Activated CD4-positive, alpha-beta T cell treated with anti-CD3 and anti-CD28 coated beads, Interleukin-2, amount 10 ng/mL, durations not matched to agents 24 days and 14 days (primary cell): ENCODE measurements at places on chromosomes 5 and 9.

- no peak for DNase-seq
Observed at GRCh38 chr9:132027752-132028663, 51.7 kb downstream of the MED27 start.

DNA sequence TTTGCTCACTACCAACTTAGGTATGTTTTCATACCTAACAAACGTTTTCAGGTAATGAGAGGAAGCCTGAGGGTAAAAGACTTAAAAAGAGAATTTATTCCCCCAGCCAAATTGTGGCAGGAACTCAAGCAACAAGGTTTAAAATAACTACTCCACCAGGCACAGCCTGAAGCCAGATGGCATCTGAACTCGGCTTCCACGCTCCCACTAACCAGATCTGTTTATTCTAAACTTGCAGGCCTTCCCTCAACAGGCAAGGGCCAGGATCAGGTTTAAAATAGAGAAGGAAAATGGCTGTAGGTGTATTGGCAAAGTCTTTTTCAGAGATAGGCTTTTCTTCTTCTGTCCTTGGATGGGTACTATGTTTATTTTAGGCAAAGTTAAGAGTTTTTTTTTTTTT lies 89.4 kb downstream of the OTULIN start:
- DNase-seq: no peak

- no peak for DNase-seq
Observed at GRCh38 chr5:160209917-160210316, 19.4 kb upstream of the FABP6 start.

DNA sequence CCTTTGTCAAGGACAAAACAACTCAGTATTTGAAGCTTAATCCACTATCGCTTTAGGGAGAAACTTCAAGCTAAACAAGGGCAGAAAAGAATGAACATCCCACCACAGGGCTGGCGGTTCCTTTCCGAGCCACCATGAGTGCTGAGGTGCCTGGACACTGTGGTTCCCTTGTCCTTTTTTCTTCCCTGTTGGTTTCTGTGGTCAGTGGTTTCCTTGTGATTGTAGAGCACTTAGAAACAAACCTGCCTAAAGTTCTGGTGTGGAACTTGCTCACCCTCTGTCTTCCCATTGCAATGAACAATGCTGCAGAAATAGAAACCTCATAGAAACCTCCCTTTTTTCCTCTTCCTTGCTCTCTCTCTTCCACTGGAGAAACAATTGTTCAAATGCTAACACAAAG lies 79.3 kb upstream of the TBC1D2 start:
- no peak for DNase-seq

GRCh38 chr5:168612123-168612522 lies 33.0 kb upstream of the PANK3 start:
- no peak for DNase-seq

DNA sequence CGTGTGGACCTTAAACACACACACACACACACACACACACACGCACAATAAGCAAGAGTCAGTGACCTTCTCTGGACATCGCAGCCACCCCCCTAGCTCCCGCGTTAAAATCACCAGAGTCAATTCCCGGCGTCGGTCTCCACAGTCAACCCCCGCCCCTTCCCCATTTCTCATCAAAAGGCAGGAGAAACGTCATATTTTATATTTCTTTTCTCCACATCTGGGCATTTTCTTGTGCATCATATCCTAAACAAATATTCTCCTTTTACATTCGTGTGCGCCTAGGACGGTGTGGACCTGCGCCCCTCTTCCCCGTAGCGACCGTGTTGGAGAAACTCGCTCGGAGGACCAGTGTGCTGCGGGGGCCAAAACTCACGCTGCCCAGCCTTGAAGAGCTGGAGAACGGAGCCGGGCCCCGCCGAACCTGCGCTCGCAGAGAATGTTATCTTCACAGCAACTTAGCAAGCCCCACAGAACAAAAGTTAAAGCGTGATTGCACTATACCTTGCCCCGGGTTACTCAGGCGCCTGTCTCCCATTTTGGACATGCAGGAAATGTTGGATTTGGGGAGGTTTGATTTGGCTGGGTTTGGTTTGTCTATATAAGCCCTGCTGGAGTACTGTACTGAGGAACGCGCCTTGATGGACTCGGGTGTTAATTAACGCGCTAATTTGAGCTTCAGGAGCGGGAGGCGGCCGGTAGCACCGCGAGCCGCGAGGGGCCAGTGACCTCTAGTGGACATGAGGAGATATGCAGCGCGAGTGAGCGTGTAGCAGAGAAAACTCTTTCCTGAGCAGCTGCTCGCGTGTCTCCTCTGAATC lies 192.4 kb downstream of the MEF2C start:
- DNase-seq: peak; percentile 89

DNA sequence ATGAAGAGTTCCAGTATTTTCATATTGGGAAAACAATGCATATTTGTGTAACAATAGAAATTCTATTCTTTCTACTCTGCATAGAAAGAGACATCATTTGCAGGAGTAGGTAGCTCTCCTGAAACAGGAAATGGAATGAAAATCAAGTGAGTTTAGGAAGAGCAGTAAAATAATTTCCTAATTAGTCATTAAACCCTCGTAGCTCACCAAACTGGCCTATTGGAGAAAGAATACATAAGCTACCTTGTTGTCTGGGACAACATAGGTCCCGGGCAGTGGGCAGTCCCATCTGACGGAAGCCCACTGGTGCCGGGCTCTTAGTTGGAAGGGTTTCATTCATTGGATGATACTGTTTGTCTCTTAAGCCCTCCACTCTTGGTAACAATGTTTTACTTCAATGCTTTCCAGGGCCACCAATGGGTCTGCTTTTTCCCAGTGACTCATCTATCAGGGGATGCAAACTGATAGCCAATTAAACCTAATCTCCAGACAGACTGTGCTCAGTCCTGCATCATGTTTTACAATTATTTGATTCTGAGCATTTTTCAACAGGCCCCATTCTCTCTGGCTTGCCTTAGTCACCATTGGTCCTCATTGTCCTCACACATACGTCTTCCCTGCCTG lies 46.5 kb downstream of the GNA14 start:
- no peak for DNase-seq

DNA sequence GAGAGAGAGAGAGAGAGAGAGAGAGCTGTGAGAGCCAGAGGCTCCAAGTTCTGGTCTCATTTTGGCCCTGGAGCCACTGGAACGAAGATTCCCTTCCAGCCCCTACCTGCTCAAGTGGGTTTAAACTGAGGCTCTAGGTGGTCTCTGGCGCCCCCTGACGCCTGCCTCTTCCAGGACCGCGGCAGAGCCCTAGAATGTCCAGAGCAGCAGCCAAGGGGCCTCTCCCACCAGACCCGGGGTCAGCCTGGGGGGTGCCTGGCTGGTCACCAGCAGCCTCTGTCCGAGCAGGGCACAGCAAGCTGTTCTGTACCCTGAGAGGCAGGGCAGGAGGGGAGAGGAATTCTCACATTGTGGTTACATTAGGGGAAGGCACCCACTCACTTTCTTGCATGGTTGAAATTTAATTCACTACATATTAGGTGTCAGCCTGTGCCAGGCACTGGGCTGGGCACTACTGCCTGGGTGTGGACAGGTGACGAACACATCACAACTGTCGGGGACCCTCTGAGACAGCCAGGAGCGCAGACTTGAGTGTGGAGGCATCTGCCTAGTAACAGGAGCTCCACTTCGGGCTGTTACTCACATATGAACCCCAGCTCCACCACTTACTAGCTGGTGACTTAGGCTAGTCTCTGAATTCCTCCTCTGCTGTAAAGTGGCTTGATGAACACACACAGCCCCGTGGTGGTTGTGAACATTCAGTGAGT lies 44.5 kb downstream of the AMBP start:
- peak; percentile 53 for DNase-seq

DNA sequence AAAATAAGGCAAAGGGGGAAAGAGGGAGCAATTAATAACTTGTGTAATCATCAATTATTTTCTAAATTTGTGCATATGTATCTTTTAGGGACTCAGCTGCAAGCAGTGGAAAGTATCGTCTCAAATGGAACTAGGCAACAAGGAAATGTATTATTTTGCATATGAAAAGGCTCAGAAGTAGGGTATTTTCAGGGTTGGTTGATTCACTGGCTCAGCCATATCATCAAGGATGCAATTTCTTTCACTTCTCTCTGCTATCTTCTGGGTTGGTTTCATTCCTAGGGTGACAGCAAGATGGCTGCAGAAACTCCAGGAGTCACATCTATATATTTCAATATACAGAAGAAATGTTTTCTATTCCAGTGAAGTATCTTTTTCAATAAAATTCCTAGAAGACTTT lies 509.8 kb downstream of the DMAC1 start:
- no peak for DNase-seq

DNA sequence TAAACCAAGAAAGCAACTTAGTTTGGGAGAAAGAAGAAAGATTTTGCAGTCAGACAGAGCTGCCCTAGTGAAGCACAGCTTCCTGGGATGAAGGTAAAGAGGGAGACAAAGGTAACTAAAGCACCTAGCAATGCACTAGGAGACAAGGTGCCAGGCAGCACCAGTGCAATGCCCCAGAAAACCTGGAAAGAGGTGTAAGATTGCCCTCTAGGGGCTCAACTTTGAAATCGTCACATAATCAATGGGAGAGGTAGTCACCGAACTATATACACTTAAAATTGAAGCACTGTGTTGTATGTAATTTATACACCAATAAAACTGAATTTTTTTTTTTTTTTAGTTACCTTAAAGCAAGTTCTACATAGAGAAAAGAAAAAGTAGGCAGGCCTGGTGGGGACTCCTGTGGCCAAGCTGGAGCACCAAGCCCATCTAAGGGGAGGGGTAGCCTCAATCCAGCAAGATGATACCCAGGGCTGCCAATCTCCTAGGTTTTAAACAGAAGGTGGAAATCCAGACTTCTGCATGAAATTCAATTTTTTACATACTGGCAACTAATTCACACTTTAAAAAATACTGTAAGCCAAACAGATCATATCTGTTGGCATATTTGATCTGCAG lies 48.2 kb downstream of the CDK5RAP2 start:
- DNase-seq: peak; percentile 70

- DNase-seq: no peak
Observed at GRCh38 chr5:34826347-34826746, 12.6 kb upstream of the TTC23L start.

DNA sequence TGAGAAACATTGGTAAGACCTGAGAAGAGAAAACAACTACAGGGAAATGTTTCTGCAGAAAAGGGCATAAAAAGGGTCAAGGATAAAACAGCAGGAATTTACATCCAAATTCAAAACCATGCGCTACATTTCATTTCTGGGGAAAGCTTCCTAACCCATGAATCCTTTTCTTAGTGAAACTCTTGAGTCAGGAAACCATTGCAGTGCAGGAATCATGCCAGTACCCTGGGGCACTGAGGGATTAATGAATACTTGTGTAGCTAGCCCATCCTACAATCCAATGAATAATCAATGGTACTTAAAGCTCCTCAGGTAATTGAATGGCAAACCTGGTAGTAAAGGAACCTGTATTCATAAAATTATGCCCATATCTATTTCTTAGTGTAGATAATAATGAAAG lies 580.5 kb downstream of the TLE1 start:
- DNase-seq: no peak

DNA sequence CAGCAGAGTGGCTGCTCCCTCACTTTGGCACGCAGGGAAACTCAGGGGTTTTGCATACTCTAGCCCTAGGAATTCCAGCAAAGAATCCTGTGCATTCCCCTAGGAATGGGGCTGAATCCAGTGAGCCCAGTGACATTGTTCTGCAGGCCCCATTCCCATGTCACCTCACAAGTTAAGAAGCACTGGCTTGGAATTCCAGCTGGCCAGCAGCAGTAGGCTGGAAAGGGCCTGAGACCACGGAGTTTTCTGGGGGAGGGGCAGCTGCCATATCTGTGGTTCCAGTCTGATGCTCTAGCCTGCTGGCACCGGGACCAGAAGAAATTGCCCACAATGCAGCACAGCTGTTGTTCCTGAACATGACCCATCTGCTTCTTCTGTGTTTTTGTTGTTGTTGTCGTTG lies 217.6 kb upstream of the DMRTA1 start:
- no peak for DNase-seq

GRCh38 chr5:100430268-100431195 lies 104.6 kb upstream of the FAM174A start:
- peak; percentile 83 for DNase-seq

GRCh38 chr9:132647355-132647754 lies 22.4 kb downstream of the DDX31 start:
- DNase-seq: no peak

DNA sequence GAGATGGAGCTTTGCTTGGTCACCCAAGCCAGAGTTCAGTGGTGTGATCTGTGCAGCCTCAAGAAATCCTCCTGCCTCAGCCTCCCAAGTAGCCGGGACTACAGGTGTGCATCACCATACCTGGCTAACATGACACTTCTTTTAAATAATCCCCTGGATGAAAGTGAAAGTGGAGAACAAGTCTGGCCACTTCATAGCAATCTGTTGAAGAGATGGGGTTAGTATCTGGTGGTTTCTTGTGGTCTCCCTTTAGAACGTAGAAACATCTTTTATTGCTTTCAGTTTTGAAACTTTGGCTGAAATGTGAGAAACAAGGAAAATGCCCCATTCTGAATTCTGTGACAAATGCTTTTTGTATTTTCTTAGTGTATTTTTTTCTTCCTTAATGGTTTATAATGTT lies 452.5 kb upstream of the RIOK2 start:
- no peak for DNase-seq

- no peak for DNase-seq
Observed at GRCh38 chr5:2832394-2832793, 80.9 kb upstream of the IRX2 start.

- DNase-seq: no peak
Observed at GRCh38 chr5:126055348-126055729, 367.9 kb upstream of the GRAMD2B start.
